ENCODE measurements at places on chromosomes 3 and 15. TPM values are rescaled to one million over a fixed set of nuclear protein-coding genes. Genes with fewer than 3 reads are reported as not detected.

The SMAD6 gene
- 21.0 TPM for total RNA-seq

The PLCH1 gene
- total RNA-seq: 0.97 TPM

The MORC1 gene
- total RNA-seq: not detected

The MFGE8 gene
- total RNA-seq: 297 TPM

The CPNE9 gene
- 0.15 TPM for total RNA-seq

The CHRNA7 gene
- 5.2 TPM for total RNA-seq

The GADL1 gene
- total RNA-seq: not detected

The SLC24A5 gene
- not detected for total RNA-seq

The SELENOK gene
- 22.6 TPM for total RNA-seq

The LTK gene
- total RNA-seq: 0.13 TPM

The ITGB5 gene
- total RNA-seq: 383 TPM

The ANKRD34C gene
- not detected for total RNA-seq

The TMEM108 gene
- not detected for total RNA-seq

The CD80 gene
- total RNA-seq: not detected

The ZNF502 gene
- 1.6 TPM for total RNA-seq

The SLC9C1 gene
- not detected for total RNA-seq

The NPHP3 gene
- 11.0 TPM for total RNA-seq

The PPP1R2 gene
- total RNA-seq: 21.9 TPM

The ABHD5 gene
- 19.1 TPM for total RNA-seq

All from A549 treated with GW870086 at 1 μM for 4 hours (cell line).